ENCODE measurements at places on chromosomes 6 and 20. TPM values are rescaled to one million over a fixed set of nuclear protein-coding genes. Genes with fewer than 3 reads are reported as not detected.

Gene RIPPLY2
- not detected for polyA plus RNA-seq

DNA sequence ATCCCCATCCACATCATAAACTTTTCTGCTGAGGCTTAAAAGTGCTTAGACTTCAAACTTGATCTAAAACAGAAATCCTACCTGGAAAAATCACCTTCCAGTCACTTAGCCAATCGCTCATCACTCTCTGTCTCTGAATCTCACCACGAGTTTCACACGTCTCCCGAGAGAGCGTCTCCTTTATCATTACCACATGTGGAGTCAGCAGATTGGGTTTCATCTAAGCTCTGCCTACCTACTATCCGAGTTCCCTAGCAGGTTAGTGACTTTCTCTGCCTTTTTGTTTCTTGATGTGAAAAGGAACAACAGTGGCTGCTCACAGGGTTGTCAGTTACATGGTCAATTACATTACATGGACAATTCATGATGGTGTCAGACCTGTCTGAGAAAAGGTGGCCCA, 286.2 kb downstream of the ESR1 start:
- DNase-seq = no peak

Gene TRAPPC3L
- 0.20 TPM for polyA plus RNA-seq

Gene HLA-DOB
- 0.21 TPM for polyA plus RNA-seq

GRCh38 chr6:31911826-31912585, 10.1 kb upstream of the ZBTB12 start:
- no peak for DNase-seq

DNA sequence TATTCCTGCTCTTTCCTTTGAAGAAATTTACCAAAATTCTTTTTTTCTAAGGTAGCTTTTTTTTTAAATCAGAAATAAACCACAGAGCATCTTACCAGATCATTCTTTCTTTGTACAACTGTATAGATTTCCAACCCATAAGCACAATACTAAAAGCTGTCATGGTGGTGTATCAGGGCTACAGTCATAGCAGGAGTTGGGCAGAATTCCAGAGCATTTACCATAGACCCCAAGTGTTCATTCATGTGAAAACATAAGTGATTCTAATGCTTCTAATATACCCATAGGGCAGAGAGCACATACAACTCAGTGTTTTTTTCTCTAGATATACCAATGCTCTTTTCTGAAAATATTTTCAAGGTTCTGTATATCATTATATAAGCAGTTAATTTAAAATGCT, 392.5 kb downstream of the FRK start:
- DNase-seq = no peak

- DNase-seq = no peak
Measured at GRCh38 chr6:44854712-44855443, 467.4 kb downstream of the CDC5L start.

DNA sequence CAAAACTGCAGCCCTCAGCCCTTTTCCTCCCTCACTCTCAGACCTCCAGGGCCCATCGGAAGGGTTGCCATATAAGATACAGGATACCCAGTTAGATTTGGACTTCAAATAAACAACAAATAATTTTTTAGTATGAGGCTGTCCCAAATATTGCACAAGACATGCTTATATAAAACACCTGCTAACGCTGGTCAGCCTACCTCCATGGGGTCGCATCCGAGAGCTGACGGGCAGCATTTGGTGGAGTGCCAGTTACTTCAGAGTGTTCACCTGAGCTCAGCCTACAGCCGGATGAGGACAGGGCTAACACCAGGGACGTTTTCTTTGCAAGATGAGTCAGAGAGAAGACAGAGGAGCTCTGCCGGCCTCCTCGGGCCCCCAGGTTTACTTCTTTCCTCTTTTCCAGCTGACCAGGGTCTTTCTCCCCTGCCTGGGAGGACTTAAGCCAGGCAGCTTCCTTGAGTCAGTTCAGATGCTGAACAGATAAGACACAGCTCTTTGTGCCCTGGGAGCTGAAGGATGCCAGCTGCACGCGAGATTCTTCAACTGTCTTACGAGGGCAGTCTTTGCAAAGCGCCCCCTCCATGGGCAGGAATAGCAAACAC, 141.2 kb upstream of the KCNG1 start:
- DNase-seq = no peak

GRCh38 chr6:49978332-49979226, 9.2 kb upstream of the DEFB113 start:
- no peak for DNase-seq

Gene FAM83D
- polyA plus RNA-seq = 17.9 TPM

- DNase-seq = no peak
Measured at GRCh38 chr6:99350573-99350972, 1.1 kb upstream of the FAXC start.

- DNase-seq = peak; percentile 53
Measured at GRCh38 chr20:57654363-57654997, 34.3 kb upstream of the ZBP1 start.

Gene RGS17
- polyA plus RNA-seq = 2.4 TPM

Gene OR2J3
- not detected for polyA plus RNA-seq

DNA sequence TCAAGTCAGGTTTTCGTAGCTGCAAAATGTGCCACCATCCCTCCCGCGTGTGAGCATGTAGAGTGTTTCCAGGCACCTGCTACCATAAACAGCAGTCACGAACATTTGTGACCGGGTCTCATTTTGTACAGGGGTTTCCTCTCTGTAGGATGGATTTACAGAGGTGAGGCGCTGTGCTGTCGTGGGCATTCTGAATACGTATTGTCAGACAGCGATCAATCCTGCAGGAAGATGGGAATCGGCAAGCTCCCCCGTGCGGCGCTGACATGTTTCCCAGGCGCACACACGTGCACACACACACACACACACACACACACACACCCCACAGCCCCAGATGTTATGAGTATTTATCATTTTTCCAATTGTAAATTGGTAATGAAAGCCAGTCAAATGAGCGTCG, 15.8 kb downstream of the ANKRD60 start:
- DNase-seq = no peak

- no peak for DNase-seq
Measured at GRCh38 chr6:72418495-72418894, 203.4 kb upstream of the KCNQ5 start.

DNA sequence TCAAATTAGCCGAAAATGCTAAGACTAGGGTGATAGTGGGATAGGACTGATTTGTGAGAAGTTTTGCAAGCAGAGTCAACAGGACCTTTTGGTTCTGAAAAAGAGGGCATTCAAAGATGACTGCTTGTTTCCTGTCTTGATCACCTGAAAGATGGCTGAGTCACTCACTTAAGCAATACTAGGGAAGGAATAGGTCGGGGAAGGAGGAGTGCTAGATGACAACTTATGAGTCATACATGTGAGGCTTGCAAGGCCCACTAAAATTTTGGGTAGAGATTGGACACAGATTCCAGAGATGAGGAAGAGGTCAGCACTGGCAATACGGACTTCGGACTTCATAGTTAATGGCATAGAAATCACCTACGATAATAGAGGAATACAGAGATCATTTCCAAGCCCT, 89.2 kb downstream of the FAM83B start:
- no peak for DNase-seq

DNA sequence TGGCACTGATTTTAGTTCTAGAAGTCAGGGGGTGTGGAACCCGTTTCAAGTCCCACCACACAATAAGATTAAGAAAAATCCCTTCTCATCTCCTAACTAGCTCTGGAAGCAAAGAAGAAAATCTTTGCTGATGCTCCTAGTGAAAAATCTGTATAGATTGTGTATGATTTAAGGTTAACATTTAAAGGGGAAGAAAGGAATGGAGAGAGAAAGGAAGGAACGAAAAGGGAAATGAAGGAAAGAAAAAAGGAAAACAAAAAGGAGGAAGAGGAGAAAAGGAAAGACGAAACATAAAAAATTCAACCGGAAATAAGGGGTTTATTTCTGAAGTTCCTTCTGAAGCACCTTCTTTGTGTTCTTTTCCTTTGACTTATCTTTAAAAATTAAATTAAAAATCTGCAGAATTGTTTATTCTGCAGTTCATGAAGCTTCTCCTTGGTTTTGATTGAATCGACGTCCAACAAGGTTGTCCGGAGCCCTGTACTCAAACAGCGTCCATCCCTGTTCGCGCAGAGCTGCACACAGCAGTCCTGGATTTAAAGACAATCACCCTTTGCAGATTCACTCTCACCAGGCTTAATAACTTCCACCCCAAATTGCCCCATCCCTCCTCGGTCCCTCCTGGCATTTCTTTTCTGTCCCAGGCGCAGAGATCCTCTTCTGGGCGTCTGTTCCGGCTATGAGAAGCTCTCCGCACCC, 1.6 kb upstream of the TFAP2B start:
- DNase-seq = no peak

GRCh38 chr20:62736407-62737071, 27.9 kb downstream of the NTSR1 start:
- DNase-seq = no peak

DNA sequence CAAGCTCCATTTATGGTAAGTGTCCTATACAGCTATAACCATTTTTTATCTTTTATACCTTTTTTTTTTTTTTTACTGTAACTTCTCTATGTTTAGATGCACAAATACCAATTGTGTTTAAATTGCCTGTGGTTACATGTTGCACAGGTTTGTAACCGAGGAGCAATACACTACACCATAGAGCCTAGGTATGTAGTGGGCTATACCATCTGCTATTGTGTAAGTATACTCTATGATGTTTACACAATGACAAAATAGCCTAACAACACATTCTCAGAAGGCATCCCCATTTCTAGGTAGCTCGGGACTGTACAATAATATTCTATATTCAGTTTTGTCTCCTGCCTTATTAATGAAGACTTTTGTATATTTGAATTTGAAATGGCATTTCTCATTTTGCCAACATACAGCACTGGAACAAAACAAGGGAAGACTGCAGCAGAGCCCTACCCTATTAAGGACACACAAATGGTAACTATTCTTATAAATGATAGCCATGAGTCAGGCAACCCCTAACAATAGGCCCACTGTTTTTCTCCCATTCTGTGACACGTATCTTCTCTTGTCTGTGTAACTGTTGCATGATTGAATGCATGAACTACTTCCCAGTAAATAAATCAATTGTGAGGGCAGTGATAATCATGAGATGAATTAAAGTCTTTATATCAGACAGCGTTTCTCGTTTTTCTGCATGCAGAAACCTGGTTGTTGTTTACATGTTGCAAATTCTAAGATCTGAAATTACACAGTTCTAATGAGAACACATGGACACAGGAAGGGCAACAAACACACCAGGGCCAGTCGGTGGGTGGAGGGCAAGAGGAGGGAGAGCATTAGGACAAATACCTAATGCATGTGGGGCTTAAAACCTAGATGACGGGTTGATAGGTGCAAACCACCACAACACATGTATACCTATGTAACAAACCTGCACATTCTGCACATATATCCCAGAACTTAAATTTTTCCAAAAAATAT, 173.9 kb downstream of the EPM2A start:
- DNase-seq = no peak

GRCh38 chr6:43476746-43477145, 624 bp upstream of the TJAP1 start:
- DNase-seq = no peak

GRCh38 chr6:132063204-132063603, 112.0 kb upstream of the CCN2 start:
- DNase-seq = no peak

Gene SYNDIG1
- polyA plus RNA-seq = 10.6 TPM

Gene ATXN1
- polyA plus RNA-seq = 21.9 TPM

- no peak for DNase-seq
Measured at GRCh38 chr6:75623491-75623890, 21.8 kb downstream of the SENP6 start.

DNA sequence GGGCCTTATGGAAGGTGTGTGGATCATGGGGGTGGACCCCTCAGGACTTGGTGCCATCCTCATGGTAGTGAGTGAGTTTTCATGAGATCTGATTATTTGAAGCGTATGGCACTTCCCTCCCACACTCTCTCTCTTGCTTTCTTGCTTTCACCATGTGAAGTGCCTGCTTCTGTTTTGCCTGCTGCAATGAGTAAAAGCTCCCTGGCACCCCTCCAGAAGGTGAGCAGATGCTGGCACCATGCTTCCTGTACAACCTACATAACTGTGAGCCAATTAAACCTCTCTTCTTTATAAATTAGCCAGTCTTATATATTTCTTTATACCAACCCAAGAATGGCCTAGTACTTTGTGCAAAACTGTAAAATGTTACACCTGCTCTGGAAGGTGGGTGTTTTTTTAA, 396.8 kb upstream of the HS3ST5 start:
- no peak for DNase-seq

- peak; percentile 10 for DNase-seq
Measured at GRCh38 chr6:38671885-38672467, 31.0 kb downstream of the GLO1 start.

Gene GUCA1A
- 0.23 TPM for polyA plus RNA-seq

Gene RAET1E
- 0.30 TPM for polyA plus RNA-seq

Gene BPIFB3
- polyA plus RNA-seq = not detected

- DNase-seq = no peak
Measured at GRCh38 chr6:80623066-80623815, 516.8 kb downstream of the BCKDHB start.

Gene RCAN2
- 22.4 TPM for polyA plus RNA-seq

Gene SFTA2
- 0.80 TPM for polyA plus RNA-seq

- DNase-seq = no peak
Measured at GRCh38 chr6:100575921-100576320, 111.2 kb upstream of the SIM1 start.

Gene ZNF311
- 5.4 TPM for polyA plus RNA-seq

Gene DEFB121
- not detected for polyA plus RNA-seq

DNA sequence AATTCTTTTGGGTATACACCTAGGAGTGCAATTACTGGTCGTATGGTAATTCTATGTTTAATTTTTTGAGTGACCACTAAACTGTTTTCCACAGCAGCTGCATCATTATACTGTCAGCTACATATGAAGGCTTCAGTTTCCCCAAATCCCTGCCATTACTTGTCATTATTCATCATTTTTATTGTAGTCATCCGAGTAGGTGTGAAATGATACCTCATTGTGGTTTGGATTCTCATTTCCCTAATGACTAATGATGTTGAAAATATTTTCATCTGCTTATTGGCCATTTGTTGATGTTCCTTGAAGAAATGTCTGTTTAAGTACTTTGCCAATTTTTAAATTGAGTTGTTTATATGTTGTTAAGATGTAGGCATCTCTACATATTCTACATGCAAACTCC, 633.6 kb upstream of the IMPG1 start:
- DNase-seq = no peak

Gene CCN6
- 3.3 TPM for polyA plus RNA-seq
